ENCODE measurements at places on chromosomes 7 and 10. TPM values are rescaled to one million over a fixed set of nuclear protein-coding genes. Genes with fewer than 3 reads are reported as not detected.

- DNase-seq = no peak
- no peaks in the 10 kb centered on the region for H3K36me3 ChIP-seq
- no peak overlapping the region for H3K27ac ChIP-seq
- no peak overlapping the region for H3K4me3 ChIP-seq
Measured at GRCh38 chr7:100949933-100950443, 654 bp downstream of the MUC3A start.

DNA sequence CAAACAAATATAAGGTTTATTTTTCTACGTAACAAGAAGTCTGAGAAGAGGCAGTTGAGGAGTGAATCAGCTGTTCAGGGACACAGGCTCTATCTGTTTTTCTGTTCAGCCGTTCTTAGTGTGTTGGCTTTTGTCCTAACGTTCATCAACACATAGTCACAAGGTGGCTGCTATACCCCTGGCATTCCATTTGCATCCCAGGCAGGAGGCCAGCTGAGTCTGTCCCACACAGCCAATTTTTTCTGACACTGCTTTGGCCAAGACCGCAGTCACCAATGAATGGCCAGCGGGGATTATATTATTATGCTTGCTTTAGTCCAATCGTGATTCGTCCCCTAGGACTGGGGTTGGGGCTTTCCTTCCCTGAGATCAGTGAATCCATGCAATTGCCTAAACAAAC lies 143.4 kb upstream of the CHST15 start:
- no peaks in the 10 kb centered on the region for H3K36me3 ChIP-seq
- no peaks in the 10 kb centered on the region for H3K27me3 ChIP-seq
- no peak overlapping the region for H3K4me3 ChIP-seq
- H3K27ac ChIP-seq = no peak overlapping the region
- DNase-seq = no peak

GRCh38 chr10:78250313-78251015 lies 216.8 kb downstream of the RPS24 start:
- no peaks in the 10 kb centered on the region for H3K36me3 ChIP-seq
- H3K4me1 ChIP-seq = peaks cover under 1% of the 10 kb centered on the region
- DNase-seq = no peak
- H3K4me3 ChIP-seq = no peak overlapping the region

DNA sequence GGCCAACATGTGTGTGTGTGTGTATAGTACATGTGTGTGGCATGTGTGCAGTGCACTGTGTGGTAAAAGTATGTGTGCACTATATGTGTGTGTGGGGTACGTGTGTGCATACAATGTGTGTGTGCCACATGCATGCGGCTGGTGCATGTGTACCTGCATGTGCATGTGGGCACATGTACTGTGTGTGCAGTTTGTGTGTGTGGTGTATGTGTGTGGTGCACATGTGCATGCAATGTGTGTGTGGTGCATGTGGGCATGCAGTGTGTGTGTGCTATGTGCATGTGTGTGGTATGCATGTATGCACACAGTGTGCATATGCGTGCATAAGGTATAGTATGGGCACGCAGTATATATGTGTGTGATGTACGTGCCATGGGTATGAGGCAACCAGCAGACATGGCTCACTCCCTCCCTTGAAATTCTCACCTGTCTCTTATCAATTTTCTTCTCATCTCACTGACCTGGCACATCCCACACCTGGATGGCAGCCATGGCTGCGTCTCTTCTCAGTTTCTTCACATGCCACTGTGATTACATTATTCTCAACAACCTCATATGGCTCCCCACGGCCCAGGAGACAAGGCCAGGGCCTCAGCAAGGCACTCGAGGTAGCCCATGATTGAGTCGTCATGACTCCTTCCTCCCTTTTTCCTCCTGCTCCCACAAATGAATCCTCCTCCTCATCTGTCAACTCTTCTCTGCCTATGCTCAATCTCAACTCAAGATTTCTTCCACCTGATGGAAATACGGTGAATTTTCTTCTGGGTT lies 57.0 kb downstream of the NUDCD3 start:
- DNase-seq = no peak
- H3K27me3 ChIP-seq = no peaks in the 10 kb centered on the region
- no peak overlapping the region for H3K4me3 ChIP-seq
- H3K27ac ChIP-seq = no peak overlapping the region
- H3K36me3 ChIP-seq = no peaks in the 10 kb centered on the region
- no peaks in the 10 kb centered on the region for H3K4me1 ChIP-seq

- no peak overlapping the region for H3K4me3 ChIP-seq
- no peaks in the 10 kb centered on the region for H3K4me1 ChIP-seq
- no peak overlapping the region for H3K27ac ChIP-seq
Measured at GRCh38 chr7:48627164-48627563, 297.2 kb upstream of the CDC14C start.

Gene PLAC9
- total RNA-seq = 12.8 TPM

Gene FAM237B
- total RNA-seq = not detected

Gene FZD1
- 11.2 TPM for total RNA-seq

All from adrenal gland (tissue), 19 donors.